ENCODE measurements at places on chromosomes 3 and 15. TPM values are rescaled to one million over a fixed set of nuclear protein-coding genes. Genes with fewer than 3 reads are reported as not detected.

The CLDN1 gene
- 46.9 TPM for polyA plus RNA-seq

The SEMA7A gene
- polyA plus RNA-seq, result 4.6 TPM

The PPP1R14D gene
- polyA plus RNA-seq, result 0.47 TPM

The PSTPIP1 gene
- not detected for polyA plus RNA-seq

The NOP10 gene
- 324 TPM for polyA plus RNA-seq

The HGD gene
- polyA plus RNA-seq, result 47.7 TPM

The AGBL1 gene
- polyA plus RNA-seq, result not detected

The ADAMTSL3 gene
- polyA plus RNA-seq, result 5.2 TPM

The KBTBD13 gene
- 0.56 TPM for polyA plus RNA-seq

The CDHR4 gene
- 0.57 TPM for polyA plus RNA-seq

The ACTC1 gene
- 4.7 TPM for polyA plus RNA-seq

The GPR87 gene
- polyA plus RNA-seq, result 11.0 TPM

The SLC22A14 gene
- polyA plus RNA-seq, result not detected

The WDR53 gene
- polyA plus RNA-seq, result 8.8 TPM

The PCSK6 gene
- 36.0 TPM for polyA plus RNA-seq

The SCN11A gene
- polyA plus RNA-seq, result 0.86 TPM

- DNase-seq, result no peak
- H3K27ac ChIP-seq, result no peak overlapping the region
- H3K27me3 ChIP-seq, result no peaks in the 10 kb centered on the region
These were observed 611.9 kb upstream of the CCDC54 start for GRCh38 chr3:106765342-106765741.

GRCh38 chr3:28399206-28399605 is 50.6 kb upstream of the AZI2 start:
- no peaks in the 10 kb centered on the region for H3K36me3 ChIP-seq
- H3K27me3 ChIP-seq, result no peaks in the 10 kb centered on the region
- no peak for DNase-seq
- H3K27ac ChIP-seq, result no peak overlapping the region
- no peak overlapping the region for H3K4me3 ChIP-seq
- H3K4me1 ChIP-seq, result no peaks in the 10 kb centered on the region

DNA sequence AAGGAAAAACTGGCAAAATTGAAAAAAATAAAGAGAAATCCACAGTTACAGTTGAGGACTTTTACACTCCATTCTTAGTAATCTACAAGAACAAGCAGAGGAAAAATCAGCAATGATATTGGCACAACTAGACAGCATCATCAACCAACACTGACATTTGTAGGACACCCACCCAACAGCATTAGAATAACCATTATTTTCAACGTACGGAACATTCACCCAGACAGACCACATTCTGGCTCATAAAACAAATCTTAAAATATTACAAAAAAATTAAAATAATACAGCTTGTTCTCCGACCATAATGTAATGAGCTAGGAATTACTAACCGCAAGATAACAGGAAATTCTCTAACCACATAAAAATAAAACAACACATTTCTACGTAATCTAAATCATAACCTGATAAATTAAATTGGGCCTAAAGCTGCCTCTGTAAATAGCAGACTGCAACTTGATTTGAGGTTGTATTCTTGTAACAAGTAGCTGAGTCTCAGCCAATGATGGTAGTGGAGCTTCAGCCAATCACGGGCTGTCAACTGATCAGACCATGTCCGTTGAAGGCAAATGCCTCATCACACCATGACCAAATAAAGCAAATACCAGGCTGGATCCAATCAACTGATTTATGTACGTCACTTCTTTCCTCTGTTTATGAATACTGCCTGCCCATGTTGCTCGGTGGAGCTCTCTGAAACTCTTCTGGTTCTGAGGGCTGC is 9.2 kb downstream of the PLSCR4 start:
- no peaks in the 10 kb centered on the region for H3K36me3 ChIP-seq
- H3K27ac ChIP-seq, result no peak overlapping the region
- DNase-seq, result no peak

GRCh38 chr3:46695177-46695961 is 1.9 kb upstream of the ALS2CL start:
- H3K27me3 ChIP-seq, result no peaks in the 10 kb centered on the region
- peaks cover 12% of the 10 kb centered on the region for H3K4me1 ChIP-seq
- H3K27ac ChIP-seq, result no peak overlapping the region
- DNase-seq, result peak; percentile 31
- H3K4me3 ChIP-seq, result no peak overlapping the region

GRCh38 chr15:20348291-20348899 is 193.2 kb downstream of the GOLGA6L6 start:
- no peak overlapping the region for H3K27ac ChIP-seq
- H3K27me3 ChIP-seq, result no peaks in the 10 kb centered on the region
- peak; percentile 19 for DNase-seq
- no peaks in the 10 kb centered on the region for H3K36me3 ChIP-seq
- H3K4me1 ChIP-seq, result no peaks in the 10 kb centered on the region

- peak; percentile 68 for DNase-seq
- no peaks in the 10 kb centered on the region for H3K36me3 ChIP-seq
- peaks cover 8% of the 10 kb centered on the region for H3K4me1 ChIP-seq
These were observed 151.0 kb downstream of the TJP1 start for GRCh38 chr15:29670998-29671981.

DNA sequence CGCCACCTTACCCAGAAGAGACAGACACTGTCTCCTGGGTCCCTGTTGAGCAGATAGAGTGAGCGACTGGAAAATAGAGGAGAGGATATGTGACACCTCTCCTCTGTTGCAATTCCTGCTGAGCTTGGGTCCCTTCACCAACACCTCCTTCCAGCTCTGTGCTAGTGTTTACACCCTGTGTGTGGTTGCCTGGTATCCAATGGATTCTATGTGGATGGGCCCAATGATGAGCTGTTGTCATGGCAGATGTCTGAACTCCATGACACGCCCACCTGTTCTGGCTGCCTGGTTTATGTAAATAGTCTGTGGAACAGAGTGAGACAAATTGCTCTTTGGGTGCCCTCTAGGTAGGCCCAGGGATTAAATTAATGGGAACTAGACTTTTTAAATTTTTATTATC is 23.7 kb downstream of the RBM5 start:
- no peak overlapping the region for H3K27ac ChIP-seq
- no peaks in the 10 kb centered on the region for H3K27me3 ChIP-seq
- no peaks in the 10 kb centered on the region for H3K4me1 ChIP-seq
- no peak overlapping the region for H3K4me3 ChIP-seq

- no peak overlapping the region for H3K4me3 ChIP-seq
- no peaks in the 10 kb centered on the region for H3K27me3 ChIP-seq
- H3K36me3 ChIP-seq, result no peaks in the 10 kb centered on the region
These were observed 465.4 kb upstream of the THBS1 start for GRCh38 chr15:39115379-39116057.

GRCh38 chr3:19399836-19400235 is 251.5 kb downstream of the KCNH8 start:
- DNase-seq, result no peak
- H3K27me3 ChIP-seq, result no peaks in the 10 kb centered on the region
- no peaks in the 10 kb centered on the region for H3K36me3 ChIP-seq
- H3K4me1 ChIP-seq, result no peaks in the 10 kb centered on the region
- H3K4me3 ChIP-seq, result no peak overlapping the region
- no peak overlapping the region for H3K27ac ChIP-seq

GRCh38 chr3:188839187-188839695 is 332.5 kb upstream of the TPRG1 start:
- H3K27me3 ChIP-seq, result no peaks in the 10 kb centered on the region
- H3K4me3 ChIP-seq, result no peak overlapping the region
- peaks cover 3% of the 10 kb centered on the region for H3K4me1 ChIP-seq
- peak; percentile 71 for DNase-seq

DNA sequence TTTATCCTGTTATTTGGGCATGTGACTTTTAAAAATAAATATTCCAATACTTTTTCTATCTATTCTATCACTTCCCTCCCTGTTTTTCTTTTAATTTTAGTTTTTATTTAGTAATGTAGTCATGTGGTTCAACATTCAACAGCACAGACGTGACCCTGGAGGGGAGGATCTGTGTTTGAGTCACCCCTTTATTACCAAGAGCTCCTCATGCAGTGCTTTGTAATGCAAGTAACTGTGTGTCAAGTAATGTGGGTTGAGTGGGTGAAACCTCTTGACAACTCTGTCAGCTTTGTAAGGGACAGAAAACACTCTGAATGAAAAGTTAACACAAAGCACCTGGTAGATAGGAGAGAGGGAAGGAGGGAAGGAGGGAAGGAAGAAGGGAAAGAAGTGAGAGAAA is 89.7 kb upstream of the FGF12 start:
- H3K4me1 ChIP-seq, result peaks cover 35% of the 10 kb centered on the region
- H3K36me3 ChIP-seq, result no peaks in the 10 kb centered on the region
- no peak for DNase-seq

GRCh38 chr15:27057904-27058645 is 87.1 kb downstream of the GABRG3 start:
- H3K4me3 ChIP-seq, result no peak overlapping the region
- DNase-seq, result no peak
- no peaks in the 10 kb centered on the region for H3K36me3 ChIP-seq
- H3K27me3 ChIP-seq, result no peaks in the 10 kb centered on the region

- H3K27me3 ChIP-seq, result no peaks in the 10 kb centered on the region
- H3K27ac ChIP-seq, result no peak overlapping the region
- no peaks in the 10 kb centered on the region for H3K36me3 ChIP-seq
- DNase-seq, result no peak
- no peaks in the 10 kb centered on the region for H3K4me1 ChIP-seq
- no peak overlapping the region for H3K4me3 ChIP-seq
These were observed 19.1 kb upstream of the EPB42 start for GRCh38 chr15:43239732-43240491.

- no peaks in the 10 kb centered on the region for H3K36me3 ChIP-seq
- no peak overlapping the region for H3K27ac ChIP-seq
- H3K4me1 ChIP-seq, result peaks cover 2% of the 10 kb centered on the region
- H3K4me3 ChIP-seq, result no peak overlapping the region
- no peaks in the 10 kb centered on the region for H3K27me3 ChIP-seq
These were observed 28.1 kb upstream of the INSYN1 start for GRCh38 chr15:73781038-73781925.

GRCh38 chr3:44069276-44069675 is 172.4 kb upstream of the TOPAZ1 start:
- peaks cover 3% of the 10 kb centered on the region for H3K4me1 ChIP-seq
- H3K27me3 ChIP-seq, result no peaks in the 10 kb centered on the region

GRCh38 chr3:194832346-194833104 is 146.8 kb downstream of the FAM43A start:
- no peaks in the 10 kb centered on the region for H3K36me3 ChIP-seq
- no peak overlapping the region for H3K4me3 ChIP-seq
- no peaks in the 10 kb centered on the region for H3K4me1 ChIP-seq
- no peak for DNase-seq
- no peaks in the 10 kb centered on the region for H3K27me3 ChIP-seq

- no peaks in the 10 kb centered on the region for H3K36me3 ChIP-seq
- H3K4me1 ChIP-seq, result peaks cover 5% of the 10 kb centered on the region
- no peak overlapping the region for H3K4me3 ChIP-seq
- H3K27me3 ChIP-seq, result no peaks in the 10 kb centered on the region
These were observed 98.1 kb downstream of the NR1D2 start for GRCh38 chr3:24043168-24043567.

DNA sequence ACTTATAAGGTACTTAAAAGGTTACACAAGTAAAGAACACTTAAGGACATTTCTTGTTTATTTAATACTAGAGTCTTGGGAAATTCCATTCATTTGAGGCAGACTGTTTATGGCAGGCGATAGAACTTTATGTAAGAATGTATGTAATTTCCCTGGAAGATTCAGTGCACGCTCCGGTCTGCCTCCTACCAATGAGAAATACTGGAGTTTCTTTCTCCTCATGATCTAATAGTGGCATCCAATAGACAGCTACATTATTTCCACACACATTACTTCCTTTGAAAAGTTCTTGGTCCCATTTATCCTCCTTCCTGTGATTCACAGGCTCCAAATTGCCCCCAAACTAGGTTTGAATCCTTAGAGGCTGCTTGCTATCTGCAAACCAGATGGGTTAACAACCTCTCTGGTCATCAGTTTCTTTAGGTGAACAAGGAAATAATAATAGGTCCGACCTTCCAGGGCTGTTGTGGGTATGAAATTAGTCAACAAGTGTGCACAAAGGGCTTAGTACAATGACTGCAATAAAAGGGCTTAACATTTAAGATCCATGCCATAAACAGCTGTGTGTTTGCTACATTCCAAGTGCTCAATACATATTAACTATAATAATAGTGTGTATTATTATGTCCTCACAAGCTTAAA is 30.7 kb downstream of the EIF4E3 start:
- DNase-seq, result peak; percentile 71
- H3K27me3 ChIP-seq, result no peaks in the 10 kb centered on the region
- H3K36me3 ChIP-seq, result no peaks in the 10 kb centered on the region
- no peak overlapping the region for H3K4me3 ChIP-seq

GRCh38 chr15:98764291-98764690 is 116.0 kb downstream of the IGF1R start:
- no peak for DNase-seq
- H3K4me3 ChIP-seq, result no peak overlapping the region
- H3K4me1 ChIP-seq, result no peaks in the 10 kb centered on the region
- H3K36me3 ChIP-seq, result no peaks in the 10 kb centered on the region

DNA sequence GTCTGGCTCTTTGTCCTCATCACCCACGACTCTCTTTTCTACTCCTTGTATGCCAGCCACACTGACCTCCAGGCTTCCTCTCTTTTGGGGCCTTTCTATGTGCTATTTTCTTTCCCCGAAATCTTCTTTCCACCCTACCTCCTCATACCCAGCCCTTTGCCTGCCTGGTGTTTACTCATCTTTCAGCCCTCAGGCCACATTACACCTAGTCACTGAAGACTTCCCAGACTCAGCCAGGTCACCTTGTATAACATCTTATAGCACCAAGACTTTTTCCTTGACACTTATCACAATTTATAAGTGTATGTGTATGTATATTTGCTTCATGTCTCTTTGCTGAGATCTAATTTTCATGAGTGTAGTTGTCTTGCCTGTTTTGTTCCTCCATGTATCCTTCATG is 396.4 kb downstream of the NLGN1 start:
- H3K4me1 ChIP-seq, result no peaks in the 10 kb centered on the region
- no peaks in the 10 kb centered on the region for H3K36me3 ChIP-seq
- H3K27me3 ChIP-seq, result no peaks in the 10 kb centered on the region

DNA sequence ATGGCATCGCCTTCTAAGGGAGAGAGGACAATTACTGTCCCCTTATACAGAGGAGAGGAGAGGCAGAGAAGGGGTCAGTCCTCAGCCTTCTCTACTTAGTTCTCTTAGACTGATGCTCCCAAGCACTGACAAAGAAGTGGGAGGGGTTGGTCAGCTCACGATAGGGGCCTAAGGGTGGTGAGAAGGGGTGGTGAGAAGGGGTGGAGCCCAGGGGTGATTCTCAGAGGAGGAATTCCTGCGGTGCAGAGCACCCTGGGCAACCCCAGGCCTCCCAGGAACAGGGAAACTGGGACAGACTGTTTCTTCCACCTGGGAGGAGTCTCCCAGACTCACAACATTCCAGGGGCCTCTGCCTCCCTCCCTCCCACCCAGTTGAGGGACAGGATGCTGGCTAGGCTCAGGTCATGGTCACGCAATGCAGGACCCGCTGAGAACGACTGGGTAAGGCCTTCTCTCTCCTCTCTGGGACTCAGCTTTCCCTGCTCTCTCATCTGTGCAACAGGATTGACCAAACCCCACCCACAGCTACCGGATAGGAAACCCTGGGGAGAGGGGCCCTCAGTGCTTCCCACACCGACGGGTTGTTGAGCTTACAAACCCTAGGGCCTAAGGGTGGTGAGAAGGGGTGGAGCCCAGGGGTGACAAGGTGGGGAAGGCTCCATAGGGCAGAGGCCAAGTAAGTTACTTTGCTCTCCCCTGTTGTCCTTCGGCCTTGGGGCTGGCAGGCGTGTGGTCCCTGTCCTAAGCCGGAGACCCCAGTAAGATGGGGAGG is 1.5 kb downstream of the TPRA1 start:
- H3K4me3 ChIP-seq, result peak overlapping the region; percentile 41
- DNase-seq, result peak; percentile 79
- no peaks in the 10 kb centered on the region for H3K36me3 ChIP-seq

GRCh38 chr3:149507491-149508324 is 33.2 kb downstream of the TM4SF4 start:
- no peaks in the 10 kb centered on the region for H3K36me3 ChIP-seq
- no peaks in the 10 kb centered on the region for H3K4me1 ChIP-seq
- no peak for DNase-seq
- no peak overlapping the region for H3K4me3 ChIP-seq
- H3K27me3 ChIP-seq, result no peaks in the 10 kb centered on the region

Measured in hepatocyte (in vitro differentiated cells).